Esophagus mucosa (tissue), 1 donor: ENCODE measurements at places on chromosomes 11 and 22.
A peak's percentile ranks its signal among the peaks of the same experiment; 100 is the strongest.

DNA sequence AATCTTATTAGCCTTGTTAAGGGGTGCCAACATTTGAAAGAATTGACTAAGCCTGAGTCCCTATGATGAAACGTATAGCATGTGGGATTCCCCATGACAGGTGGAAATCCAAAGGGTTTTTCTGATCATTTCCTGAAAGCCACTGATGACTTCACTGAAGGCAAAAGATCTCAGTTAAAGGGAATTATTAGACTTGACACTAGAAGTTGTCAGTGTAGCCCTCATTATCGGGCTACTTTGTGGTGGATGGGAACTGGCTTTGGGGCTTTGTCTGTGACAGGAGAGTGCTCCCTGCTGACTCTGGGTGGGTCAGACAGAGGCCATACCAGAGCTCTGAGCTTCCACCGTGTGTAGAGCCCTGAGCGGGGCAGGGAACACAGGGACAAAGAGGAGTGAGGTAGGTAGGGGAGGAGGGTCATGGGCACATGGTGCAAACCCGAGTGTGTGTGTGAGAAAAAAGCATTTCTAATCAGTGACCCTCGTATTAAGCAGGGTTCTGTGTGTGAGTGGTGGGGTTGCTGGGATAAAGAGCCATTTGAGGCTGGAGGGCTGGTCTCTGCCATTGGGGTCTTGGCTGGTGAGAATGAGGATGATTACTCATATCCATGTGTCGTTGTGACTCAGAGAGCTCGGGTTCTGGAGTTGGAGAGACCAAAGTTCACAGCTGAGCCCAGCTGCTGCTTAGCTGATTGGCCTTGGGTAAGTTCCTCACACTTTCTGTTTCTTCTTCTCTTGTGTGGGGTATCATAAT lies 101.1 kb downstream of the GRIK4 start:
- no peak for ATAC-seq

- ATAC-seq, result peak; percentile 49
Measured at GRCh38 chr22:20241579-20242392, 26.3 kb downstream of the RTN4R start.

GRCh38 chr11:84906995-84907394 lies 720.1 kb downstream of the DLG2 start:
- ATAC-seq, result no peak

- peak; percentile 89 for ATAC-seq
Measured at GRCh38 chr11:19660076-19660475, 52.6 kb upstream of the NAV2 start.

- ATAC-seq, result no peak
Measured at GRCh38 chr11:86449993-86450629, 75.4 kb downstream of the CCDC81 start.
